ENCODE measurements at places on chromosomes 11 and 22.

DNA sequence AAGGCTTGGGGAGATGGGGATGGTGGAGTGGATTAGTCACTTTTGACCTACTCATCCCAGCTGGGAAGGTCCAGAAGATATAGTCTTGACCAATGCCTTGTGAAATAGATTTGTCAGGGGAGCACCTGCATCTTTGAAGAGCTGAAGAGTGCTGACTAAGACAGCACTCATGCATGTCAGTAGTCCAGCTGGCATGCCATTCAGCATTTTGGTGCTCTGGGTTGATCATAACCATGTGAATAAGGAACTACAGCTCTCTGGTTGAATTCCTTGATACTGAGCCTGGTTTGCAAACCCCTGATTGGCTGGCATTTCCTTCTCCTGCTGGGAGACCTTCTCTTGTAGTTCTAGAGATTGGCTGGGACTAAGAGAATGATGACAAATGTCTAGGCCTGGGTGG is 106.8 kb upstream of the ALX4 start:
- DNase-seq, result no peak

- no peak for DNase-seq
Measured at GRCh38 chr11:123357353-123357989, 72.6 kb upstream of the GRAMD1B start.

DNA sequence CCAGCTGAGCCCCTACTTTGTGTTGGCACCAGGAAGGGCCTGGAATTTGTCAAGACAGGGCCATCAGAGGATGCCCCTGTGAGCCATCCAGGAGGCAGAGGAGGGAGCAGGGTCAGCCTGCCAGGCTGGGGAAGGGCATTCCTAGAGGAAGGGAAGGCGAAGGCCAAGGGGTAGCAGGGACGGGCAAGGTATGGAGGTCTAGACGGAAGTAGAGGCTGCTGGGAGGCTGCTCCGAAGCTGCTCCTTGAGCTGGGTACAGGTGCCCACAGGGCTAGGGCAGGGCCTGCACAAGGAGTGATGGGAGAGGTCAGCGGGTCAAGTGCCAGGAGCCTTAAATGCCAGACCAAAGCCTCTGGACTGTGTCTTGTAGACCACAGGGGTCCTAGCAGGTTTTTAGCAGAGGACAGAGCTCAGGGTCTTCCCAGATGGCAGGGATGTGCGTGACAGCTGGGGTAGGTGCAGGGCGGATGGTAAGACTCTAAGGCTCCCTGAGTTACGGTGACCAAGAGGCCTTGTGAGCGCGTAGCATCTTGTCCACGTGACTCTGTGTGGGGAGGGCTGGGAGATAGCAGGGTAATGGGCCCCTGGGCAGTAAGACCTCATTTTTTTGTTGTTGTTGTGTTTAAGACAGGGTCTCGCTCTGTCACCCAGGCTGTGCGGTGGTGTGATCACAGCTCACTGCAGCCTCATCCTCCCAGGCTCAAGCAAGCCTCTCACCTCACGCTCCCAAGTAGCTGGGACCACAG is 31.7 kb upstream of the CSNK1E start:
- no peak for DNase-seq

GRCh38 chr11:8040261-8040920 is 40.6 kb upstream of the TUB start:
- no peak for DNase-seq

- no peak for DNase-seq
Measured at GRCh38 chr11:80524349-80524748, 1083.5 kb upstream of the TENM4 start.
